ENCODE measurements at places on chromosomes 2 and 18.

GRCh38 chr2:126664234-126664633, 8.3 kb downstream of the GYPC start:
- DNase-seq: no peak

- no peak for DNase-seq
Measured at GRCh38 chr18:5311301-5311989, 15.9 kb upstream of the ZBTB14 start.

DNA sequence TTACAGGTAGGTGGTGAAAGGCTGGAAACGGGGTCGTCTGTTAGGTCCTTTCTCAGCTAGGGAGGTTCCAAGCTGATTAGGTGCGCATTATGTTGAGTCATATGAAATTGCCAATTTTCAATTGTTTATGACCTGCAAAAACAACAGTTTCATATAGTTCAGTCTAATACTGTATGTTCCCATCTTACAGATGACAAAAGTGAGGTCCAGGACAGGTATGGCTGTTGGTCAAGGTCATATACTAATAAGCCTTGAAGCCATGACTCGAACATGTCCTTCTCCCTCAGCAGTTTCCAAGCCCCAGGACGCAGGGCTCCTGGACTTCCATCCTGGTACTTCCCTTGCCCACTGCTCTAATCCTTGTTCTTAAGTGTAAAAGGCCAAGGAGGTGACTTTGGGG, 81.7 kb upstream of the MCFD2 start:
- no peak for DNase-seq

GRCh38 chr18:48943736-48944527, 6.8 kb downstream of the SMAD7 start:
- no peak for DNase-seq

GRCh38 chr18:75723521-75724340, 296.2 kb upstream of the SMIM21 start:
- DNase-seq: no peak
